NCI-H2081 treated with DMSO at 0.1 percent for 48 hours (cell line): ENCODE measurements at places on chromosomes 4 and X.

- DNase-seq = no peak
Measured at GRCh38 chr4:107423677-107424405, 296.2 kb downstream of the PAPSS1 start.

DNA sequence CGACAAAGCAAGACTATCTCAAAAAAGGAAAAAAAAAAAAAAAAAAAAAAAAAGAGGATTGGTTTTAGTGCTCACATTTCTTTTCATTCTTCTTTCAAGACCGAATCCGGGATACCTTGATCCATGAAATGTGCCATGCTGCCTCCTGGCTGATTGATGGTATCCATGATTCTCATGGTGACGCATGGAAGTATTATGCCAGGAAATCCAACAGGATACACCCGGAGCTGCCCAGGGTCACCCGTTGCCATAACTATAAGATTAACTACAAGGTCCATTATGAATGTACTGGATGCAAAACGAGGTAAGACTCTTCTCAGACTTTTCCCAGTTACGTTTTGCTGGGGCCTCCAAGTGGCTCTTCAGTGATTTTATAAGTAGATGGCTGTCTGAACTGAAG, 6.1 kb downstream of the CXCR3 start:
- no peak for DNase-seq

DNA sequence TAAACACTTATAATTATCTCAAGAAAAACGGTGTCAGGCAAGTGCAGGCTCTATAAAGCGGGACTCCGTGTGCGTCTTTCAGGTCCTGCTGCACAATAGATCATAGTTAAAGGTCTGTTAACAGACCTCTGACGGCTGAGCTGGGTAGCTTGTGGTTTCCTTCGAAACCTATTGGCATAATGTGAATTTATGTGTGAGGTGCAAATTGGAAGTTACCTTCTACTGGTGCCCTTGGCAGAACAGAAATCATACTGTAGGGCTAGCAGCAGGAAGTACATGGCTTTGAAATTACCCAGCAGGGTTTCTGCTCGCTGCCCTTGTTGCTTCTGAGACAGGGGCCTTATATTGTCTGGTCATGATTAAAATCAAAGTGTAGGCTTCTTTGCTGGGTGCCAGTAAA, 216.4 kb upstream of the HAND2 start:
- DNase-seq = no peak

- no peak for DNase-seq
Measured at GRCh38 chr4:174358829-174359228, 75.1 kb downstream of the CEP44 start.

DNA sequence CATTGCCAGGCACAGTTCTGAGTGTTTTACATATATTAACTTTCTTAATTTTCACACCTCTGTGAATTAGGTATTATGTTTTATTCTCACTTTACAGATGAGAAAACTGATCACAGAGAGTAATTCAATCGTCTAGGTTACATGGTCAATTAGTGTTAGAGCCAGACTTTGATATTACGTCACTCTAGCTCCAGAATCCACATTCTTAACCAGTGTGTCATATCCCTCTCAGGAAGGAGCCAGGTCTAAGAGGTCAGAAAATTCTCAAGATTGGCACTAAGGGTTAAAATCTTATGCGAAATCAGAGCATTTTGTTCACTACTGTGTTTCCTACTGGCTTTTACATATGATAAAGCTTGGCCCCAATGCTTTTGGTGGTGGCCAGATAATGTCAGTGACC, 7.4 kb downstream of the DMP1 start:
- no peak for DNase-seq

DNA sequence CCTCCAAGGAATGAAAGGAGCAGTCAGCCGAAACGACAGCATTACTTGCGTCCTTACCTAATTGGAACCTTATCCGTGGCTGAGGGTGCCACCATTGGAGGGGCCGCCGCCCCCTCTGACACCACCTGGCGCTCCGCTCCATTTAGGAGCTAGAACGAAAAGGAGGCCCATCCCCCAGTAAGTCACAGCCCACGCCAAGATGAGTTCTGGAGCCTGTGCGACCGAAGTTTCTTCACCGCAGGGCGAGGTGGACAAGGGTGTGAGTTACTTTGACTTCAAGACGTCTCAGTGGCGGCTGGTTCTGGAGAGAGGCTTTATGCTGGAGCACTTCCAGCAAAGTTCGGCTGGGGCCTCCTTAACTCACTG, 729 bp upstream of the IRF2 start:
- DNase-seq = no peak

- DNase-seq = no peak
Measured at GRCh38 chr4:168655182-168655581, 158.3 kb downstream of the PALLD start.

- no peak for DNase-seq
Measured at GRCh38 chr4:14853176-14853943, 148.9 kb upstream of the CPEB2 start.

GRCh38 chr4:150862829-150863228, 152.3 kb downstream of the LRBA start:
- no peak for DNase-seq

- DNase-seq = no peak
Measured at GRCh38 chrX:98654565-98654964, 1755.5 kb downstream of the PCDH19 start.

DNA sequence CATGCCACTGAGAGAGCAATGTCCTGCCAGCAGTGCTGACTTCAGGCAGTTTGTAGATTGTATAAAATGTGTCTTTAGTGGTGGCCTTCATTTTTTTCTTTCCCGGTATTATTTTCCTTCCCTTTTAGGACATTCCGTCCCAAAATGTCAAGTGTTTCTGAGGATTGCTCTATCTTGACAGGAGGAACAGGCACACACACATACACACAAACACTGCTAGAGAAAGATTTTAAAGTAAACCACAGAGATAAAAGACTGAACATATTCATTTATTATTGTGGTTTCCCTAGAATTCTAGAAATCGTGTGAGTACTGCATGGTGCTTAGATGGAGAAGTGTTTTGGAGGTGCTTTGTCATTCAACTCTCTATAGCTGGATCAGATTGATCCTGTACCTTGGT, 111.9 kb downstream of the GABRB1 start:
- DNase-seq = no peak

- no peak for DNase-seq
Measured at GRCh38 chr4:94349193-94349592, 6.6 kb upstream of the HPGDS start.

GRCh38 chr4:124965497-124965891, 253.0 kb upstream of the ANKRD50 start:
- DNase-seq = no peak

GRCh38 chr4:26349496-26349895, 28.7 kb downstream of the RBPJ start:
- DNase-seq = no peak

GRCh38 chr4:8907596-8908205, 36.1 kb upstream of the HMX1 start:
- DNase-seq = no peak

DNA sequence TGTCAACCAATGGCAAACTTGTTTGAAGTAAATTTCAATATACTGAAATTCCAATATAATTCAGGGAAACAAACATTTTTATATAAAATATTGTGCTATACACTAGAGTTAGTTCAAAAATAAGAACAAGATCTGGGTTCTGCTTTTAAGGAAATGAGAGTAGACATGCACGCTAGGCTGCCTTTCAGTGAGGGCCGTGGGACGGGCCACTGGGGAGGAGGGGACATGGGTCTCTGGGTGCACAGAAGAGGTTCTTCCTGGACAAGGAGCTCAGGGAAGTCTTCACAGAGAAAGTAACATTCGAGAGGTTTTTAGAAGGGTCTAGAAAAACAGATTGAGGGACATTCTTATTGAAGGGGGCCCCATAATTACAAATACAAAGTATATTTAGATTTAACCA, 64.4 kb downstream of the SHROOM3 start:
- DNase-seq = no peak

- DNase-seq = no peak
Measured at GRCh38 chr4:30538794-30539193, 181.4 kb upstream of the PCDH7 start.

GRCh38 chr4:165131247-165131832, 18.7 kb upstream of the TMEM192 start:
- peak; percentile 4 for DNase-seq

- DNase-seq = no peak
Measured at GRCh38 chr4:141458501-141458900, 177.9 kb upstream of the IL15 start.

DNA sequence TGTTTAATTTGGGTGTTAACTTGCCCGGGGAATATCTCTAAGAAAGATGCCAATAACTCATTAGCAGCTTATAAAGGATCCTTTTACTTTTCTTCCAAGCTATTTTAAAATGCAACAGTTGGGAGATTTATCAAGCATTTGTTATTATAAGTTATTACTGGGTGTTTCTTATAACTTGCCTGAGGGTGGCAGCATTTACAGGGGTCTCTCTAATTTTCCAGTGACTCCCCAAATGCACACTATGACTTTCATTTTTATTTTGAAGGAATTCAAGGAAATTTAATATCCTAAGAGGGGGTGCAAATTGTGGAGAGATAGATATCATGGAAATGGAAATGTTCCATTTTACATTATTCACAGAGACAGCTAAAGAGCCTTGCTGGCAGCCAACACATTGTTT, 138.0 kb downstream of the PDGFRA start:
- no peak for DNase-seq

DNA sequence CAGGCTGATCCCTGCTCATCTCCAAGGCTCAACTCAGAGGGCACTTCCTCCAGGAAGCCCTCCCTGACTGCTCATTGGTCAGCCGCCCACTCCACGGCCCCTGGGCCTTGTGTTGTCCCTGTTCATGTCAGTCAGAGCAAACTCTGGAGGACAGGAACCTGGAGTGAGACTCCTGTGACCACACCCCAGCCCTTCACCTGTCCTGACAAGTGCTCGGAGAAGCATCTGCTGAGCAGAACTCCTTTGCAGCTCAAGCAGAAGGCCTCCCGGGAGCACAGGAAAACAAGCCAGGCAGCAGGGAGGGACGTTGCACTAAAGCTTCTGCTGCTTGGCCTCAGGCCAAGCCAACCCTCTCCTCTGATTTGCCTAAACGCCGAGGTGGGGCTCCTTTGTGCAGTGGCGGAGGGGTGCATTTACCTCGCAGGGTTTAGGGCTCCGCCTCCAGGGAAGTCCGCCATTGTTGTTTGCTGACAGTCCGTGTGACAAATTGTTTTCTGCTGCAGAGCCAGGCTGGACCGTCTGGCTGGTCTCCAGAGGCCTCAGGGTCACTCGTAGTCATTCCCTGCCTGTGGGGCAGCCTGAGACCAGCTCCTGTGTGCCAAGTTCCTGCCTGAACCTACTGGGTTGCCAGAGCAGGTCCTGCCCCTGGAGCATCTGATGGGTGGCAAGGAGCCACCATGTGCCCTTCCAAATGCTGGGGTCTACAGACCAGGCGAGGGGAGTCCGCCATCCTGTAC, 61.8 kb downstream of the C4orf50 start:
- peak; percentile 96 for DNase-seq

DNA sequence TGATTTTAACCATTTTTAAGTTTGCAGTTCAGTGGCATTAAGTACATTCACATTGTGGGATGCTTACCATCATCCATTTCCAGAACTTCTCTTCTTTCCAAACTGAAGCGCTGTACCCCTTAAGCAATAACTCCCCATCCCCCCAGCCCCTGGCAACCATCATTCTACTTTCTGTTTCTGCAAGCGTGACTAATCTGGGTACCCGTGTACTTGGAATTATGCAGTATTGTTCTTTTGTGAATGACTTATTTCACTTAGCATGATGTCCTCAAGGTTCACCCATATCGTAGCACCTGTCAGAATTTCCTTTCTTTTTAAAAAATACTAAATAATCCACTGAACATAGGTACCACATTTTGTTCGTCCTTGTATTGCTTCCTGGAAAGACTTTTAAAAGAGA, 32.9 kb downstream of the USP9X start:
- DNase-seq = no peak

DNA sequence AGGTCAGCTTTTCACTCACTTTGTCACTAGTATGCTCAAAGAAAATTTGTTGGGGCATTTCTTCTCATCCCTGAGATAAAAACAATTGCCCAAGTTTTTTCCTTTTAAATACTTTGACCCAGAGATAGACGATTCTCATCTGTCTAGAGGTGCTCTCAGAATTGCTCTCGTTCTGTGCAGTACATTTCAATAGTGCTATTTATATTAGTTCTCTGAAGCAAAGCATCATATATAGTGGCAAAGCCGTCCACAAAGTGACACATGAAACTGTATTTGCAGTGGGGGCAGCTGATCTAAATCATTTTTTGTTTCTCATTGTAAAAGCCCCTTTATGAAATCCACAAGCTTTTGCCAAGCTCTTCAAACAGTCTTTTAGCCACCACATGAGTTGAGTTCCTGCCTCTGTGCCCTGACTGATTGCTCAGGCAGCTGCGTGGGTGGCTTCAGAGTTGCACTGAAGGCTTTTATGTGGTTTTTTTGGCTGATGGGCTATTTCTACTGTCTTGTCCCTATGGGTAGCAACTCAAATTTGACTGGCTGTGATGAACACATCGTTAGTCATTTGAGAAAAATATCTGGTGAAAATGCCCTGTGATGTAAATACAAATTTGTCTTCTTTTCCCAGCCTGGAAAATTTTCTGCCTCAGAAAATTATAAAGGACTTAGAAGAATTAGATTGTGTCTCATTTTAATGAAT, 119.1 kb upstream of the OTUD4 start:
- no peak for DNase-seq
